ENCODE measurements at places on chromosomes 16 and 17.
A peak's percentile ranks its signal among the peaks of the same experiment; 100 is the strongest.

DNA sequence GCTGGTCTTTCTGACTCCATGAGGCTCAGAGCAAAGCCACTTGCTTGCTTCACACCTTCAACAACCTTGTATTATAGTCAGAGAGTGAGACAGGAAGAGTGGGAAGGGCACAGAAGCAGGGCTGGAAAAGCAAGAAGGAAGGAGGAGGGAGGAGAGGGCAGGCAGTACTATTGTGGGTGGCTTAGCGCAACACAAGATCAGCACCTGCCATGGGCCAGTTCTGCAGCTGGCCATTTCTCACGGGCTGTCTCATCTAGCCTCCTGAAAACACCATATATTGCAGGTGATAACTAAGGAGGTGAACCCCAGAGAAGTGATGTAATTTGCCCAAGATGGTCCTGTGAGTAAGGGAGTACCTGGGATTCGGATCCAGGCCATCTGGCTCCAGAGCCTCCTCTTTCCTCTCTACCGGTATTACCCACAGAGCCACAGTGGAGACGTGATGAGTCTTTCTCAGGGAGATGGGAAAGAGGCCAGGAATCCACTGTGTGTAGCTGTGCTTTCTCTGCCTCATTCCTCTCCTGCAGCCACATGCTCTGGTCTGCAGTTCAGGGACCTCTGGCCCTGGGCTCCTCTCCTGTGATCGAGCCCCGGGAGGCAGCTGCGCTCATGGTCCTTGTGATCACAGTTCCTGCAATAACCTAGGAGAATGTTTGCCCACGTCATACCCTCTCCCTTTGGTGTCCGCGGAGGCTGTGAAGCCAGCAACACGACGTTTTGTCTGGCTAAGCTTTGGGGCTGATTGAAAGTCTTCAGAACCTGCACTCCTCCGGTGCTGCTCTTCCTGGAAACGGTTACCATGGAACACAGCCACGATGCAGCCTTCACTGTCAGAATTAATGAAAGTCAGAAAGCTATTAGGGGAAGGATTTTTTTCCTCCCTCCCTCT is 178.1 kb upstream of the CCL2 start:
- DNase-seq: no peak

DNA sequence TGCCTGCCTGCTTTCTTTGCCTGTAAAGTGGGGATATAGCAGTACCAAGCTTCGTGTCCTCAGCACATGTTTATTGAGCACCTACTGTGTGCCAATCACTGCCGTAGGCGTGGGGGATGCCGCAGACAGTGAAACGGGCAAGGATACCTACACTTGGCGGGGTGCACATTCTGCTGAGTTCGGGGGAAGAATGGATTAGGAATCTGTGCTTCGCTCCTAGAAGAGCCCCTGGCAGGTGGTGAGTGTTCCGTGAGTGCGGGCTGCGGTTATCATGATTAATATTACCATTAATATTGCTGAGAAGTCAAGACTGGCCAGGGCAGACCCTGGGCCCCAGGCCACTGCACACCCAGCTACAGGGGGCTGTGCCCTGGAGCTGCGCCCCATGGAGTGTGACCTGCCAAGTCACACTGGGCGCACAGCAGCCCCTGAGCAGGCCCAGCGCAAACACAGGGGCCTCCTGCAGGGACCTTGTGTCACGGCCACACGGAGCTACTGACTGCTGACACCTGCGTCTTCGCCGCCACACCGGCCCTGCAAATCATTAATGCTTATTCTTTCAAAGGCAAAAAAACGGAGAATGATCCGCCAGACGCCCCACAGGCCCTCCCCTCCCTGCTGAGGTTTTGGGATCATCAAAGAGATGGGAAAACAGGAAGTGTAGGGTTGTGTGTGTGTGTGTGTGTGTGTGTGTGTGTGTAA is 213.4 kb upstream of the GSE1 start:
- no peak for DNase-seq

DNA sequence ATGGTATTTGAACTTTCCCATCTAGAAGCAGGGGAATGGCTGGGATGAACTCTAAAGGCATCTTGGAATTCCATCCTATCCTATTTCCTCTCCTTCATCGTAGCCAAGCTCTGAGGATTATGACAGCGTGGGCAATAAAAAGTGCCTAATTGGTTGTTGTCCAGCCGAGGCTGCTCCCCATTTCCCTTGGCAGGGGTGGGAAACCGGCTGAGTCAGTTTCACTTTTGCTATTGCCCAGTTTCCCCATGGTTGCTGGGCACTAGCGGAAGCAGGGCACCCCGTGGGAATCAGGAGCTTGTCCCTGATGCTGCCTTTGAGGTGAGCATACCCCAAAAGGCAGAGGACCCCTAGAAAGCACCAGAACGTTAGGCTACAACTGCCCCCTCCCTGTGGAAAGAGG is 13.8 kb upstream of the SP2 start:
- DNase-seq: no peak

DNA sequence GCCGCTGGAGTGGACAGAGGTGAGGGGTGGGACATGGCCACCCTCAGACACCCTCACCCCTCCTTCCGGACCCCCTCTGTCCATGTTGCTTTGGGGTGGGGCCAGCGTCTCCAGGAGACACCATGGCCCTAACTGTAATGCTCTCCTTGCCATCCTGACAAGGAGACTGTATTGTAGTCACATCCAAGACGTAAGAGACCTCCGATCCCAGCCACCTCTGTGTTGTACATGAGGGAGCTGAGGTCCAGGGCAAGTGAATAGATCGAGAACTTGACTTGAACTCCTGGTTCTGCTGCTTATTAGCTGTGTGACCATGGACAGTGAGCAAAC is 30.2 kb downstream of the POLR3E start:
- DNase-seq: no peak

- no peak for DNase-seq
Observed at GRCh38 chr17:13362341-13363122, 239.2 kb downstream of the HS3ST3A1 start.

DNA sequence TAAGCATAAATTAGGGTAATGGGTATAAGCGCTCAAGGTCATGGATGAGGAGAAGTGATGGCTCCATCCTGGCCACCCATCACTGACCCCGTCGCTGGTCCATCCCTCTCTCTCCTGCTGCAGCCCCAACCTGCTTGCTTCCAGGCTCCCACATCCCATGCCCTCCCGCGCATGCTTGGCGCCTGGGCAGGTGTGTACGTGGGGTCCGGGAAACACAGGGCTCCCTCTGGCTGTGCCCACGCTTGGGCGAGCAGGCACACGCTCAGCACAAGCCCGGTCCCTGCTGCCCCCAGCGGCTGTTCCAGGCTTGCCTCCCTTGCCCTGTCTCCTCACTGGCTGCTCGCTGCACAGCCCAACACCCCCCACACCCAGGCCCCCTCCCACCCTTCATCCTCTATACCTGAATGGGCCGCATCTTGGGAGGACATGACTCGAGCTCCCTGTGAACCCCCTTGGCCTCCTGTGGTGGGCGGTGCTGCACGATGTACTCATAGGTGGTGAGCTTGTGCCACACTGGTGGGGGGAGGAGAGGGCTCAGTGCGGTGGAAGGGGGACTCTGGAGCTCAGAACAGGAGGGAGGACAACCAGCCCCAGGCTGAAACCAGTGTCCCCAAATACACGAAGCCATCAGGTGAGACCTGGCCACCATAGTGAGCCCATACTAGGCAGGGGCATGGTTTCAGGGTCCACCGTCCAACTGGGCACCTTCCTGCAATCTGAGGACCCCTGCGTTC is 4.7 kb upstream of the TPPP3 start:
- DNase-seq: no peak

DNA sequence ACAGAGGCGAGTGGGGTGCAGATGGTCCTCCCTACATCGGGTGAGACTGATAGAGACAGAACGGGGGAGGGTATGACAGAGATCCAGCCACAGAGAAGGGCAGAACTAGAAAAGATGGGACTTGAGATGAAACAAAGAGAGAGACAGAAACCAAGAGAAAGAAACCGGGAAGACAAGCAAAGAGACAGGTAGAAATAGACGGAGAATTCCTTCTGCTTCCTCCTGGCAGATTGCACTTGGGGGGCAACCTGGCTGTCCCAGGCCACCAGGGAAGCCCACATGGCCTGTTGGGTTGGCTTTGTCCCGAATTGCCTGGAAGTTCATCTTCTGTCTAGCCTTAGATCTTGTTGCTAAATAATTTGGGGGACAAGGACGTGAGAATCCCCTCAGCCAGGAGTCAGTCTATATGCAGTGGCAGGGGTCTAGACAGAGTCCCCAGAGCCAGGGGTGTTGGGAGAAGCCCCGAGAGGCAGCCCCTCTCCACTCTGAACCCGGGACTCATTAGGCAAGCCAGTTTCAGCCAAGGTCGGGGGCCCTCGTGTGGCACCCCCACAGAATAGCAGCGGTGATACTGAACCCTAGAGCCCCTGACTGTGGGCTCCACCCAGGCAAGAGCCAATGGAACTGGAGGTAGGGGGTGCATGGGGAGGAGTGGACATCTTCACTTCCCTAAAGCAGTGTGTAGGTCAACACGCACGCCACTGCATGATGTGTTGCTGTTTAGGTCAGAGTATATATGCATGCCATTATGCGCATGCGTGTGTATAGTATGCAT is 627 bp upstream of the TSPOAP1 start:
- peak; percentile 43 for DNase-seq

DNA sequence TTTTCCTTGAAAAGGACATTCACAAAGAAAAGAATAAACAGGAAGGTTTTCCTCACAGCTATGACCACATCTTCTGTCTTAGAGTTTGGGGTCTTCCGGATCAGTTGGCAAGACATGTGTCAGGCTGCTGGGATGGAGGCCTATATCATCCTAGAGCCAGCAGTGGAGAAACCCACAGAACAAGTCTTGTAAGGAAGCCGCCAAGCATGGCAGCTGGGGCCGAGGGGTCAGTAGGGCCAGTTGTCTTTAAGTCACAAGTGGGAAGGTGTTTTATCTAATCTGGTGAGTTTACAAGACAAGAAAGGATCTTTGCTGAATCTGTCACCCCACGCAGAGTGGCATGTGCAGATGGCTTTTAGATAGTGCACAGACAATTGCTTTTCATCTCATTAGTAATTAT is 25.7 kb downstream of the SCNN1B start:
- no peak for DNase-seq

GRCh38 chr16:57303021-57303909 is 18.8 kb upstream of the PLLP start:
- no peak for DNase-seq

GRCh38 chr17:80737106-80738019 is 192.7 kb downstream of the RPTOR start:
- no peak for DNase-seq

GRCh38 chr16:69927056-69927757 is 23.9 kb upstream of the CLEC18A start:
- no peak for DNase-seq

- peak; percentile 33 for DNase-seq
Observed at GRCh38 chr16:71467810-71468209, 5.8 kb upstream of the ZNF23 start.

- no peak for DNase-seq
Observed at GRCh38 chr17:27633312-27634025, 2.5 kb downstream of the LGALS9 start.

DNA sequence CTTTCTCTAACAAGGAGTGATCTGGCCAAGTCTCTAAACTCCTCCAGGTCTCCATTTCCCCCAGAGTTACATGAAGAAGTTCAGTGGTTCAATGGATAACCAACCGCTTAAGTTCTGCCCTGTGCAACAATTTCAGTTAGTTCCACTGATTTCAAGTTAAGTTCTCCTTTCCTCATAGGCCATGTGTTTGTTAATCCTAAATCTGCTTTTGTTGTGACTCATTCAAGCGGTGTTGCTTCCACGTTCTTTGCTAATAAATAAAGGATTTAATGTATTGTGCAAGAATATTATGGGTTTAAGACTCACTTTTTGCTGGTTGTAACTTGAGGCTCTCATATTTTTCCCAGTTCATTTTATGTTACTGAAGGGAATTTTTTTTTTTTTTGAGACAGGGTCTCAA is 36.3 kb downstream of the GNA13 start:
- no peak for DNase-seq

GRCh38 chr16:66003201-66003600 is 363.3 kb upstream of the CDH5 start:
- no peak for DNase-seq

DNA sequence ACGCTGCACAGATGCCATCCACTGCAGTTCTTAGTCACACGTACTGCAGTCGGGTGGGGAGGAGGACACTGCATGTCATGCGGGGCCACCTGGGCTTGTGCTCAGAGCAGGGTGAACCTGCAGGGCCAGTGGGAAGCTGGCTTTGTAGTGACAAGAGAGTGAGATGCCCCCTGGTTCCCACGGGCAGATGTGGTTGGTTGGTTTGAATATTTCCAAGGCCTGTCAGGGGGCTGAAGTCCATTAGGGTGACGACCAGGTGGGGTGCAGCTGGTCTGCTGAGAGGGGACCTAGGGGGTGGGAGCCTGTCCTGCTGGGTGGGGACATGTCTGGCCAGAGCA is 14.3 kb downstream of the ZNF213 start:
- DNase-seq: no peak

GRCh38 chr16:4306470-4307214 is 9.2 kb upstream of the GLIS2 start:
- peak; percentile 22 for DNase-seq

- DNase-seq: no peak
Observed at GRCh38 chr16:78686601-78687000, 587.1 kb downstream of the WWOX start.

- no peak for DNase-seq
Observed at GRCh38 chr17:77429369-77429968, 288.7 kb downstream of the SEC14L1 start.

GRCh38 chr17:37829592-37830123 is 84.8 kb upstream of the HNF1B start:
- no peak for DNase-seq

DNA sequence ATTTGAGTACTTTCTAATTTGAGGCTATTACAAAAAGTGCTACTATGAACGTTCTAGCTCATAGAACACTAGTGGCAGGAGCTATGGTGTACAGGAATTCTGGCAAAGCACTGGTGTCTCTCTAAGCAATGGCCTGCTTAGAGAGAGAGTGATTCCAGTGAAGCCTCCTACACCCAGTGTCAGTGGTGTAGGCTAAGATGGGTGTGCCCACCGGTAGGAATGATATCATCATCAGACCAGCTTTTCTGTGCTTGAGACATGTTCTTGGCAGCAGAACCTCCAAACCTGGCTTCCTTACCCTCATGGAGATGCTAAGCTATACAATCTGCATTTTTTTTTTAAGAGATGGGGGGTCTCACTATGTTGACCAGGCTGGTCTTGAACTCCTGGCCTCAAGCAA is 370.3 kb downstream of the SOX9 start:
- no peak for DNase-seq

DNA sequence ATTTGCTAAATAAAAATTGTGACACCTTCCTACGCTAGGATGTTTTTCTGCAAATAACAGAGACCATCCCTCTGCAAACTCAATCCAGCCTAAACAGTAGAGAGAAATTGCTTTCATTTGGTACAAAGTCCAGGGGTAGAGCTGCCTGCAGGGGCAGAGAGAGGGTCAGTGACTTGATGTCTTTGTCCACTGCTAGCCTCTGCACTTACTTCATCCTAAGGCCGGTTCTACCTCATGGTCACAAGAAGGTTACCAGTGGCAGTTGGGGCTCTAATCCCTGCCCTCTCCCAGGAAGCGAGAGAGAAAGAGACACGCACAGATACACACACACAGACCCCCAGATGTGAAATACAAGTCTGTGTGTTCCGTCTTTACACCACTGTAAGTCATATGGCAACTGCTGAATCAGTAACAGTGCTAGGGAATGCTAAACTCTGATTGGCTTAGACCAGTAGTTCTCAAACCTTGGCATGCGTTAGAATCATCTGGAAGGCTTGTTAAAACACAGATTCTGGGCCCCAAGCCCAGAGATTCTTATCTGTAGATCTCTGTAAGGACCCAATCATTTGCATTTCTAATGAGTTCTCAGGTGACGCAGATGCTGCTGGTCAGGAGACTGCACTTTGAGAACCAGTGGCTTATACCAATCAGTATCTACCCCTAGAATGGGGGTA is 13.1 kb upstream of the LPCAT2 start:
- DNase-seq: no peak

GRCh38 chr17:41686281-41686680 is 2.4 kb upstream of the EIF1 start:
- no peak for DNase-seq

Measured in T follicular helper cell (primary cell).